ENCODE measurements at places on chromosomes 3 and 15. TPM values are rescaled to one million over a fixed set of nuclear protein-coding genes. Genes with fewer than 3 reads are reported as not detected.

DNA sequence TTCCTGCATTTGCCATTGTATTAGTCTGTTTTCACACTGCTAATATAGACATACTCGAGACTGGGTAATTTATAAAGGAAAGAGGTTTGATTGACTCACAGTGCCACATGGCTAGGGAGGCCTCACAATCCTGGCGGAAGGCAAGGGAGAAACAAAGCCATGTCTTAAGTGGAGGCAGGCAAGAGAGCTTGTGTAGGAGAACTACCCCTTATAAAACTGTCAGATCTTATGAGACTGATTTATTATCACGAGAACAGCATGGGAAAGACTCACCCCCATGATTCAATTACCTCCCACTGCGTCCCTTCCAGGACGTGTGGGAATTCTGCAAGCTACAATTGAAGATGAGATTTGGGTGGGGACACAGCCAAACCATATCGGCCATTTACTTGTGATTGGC lies 27.8 kb downstream of the YEATS2 start:
- no peak for DNase-seq

DNA sequence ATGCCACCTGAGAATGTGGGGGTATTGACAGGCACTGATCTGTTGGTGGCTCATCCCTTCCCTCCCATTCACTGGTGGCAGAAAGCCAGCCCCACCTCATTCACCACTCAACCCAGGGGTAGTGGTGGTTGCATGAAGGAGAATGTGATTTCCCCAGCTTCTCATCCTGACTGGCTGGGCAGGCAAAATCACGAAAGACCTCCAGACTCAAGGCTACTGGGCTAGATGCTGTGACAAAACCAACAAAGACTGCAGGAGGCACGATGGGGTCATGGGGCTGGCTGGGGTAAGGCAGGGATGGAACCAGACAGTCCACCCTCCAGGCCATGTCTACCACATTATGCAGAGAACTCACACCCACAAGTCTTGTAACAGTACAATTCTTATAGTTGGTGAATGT lies 33.9 kb downstream of the FSTL1 start:
- DNase-seq: no peak

DNA sequence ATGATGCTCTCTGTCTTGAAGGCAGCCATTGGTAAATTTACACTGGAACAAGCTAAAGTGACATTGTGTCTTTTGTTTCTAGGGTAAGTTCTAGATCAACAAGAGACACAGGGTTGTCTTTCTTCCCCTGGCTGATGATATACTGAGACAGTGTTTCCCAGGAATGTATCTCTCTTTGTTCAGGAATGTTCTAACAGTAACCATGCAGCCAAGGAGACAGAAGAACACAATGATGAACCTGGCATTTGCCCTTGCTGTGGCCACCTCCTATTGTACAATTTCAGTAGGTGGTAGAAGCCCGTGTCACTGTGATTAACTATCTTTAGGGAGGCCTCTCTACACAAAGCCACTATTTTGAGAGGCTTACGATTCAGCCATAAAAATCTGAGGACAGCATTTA lies 130.7 kb downstream of the LRTM1 start:
- no peak for DNase-seq

GRCh38 chr3:157746391-157746790 lies 243.2 kb upstream of the VEPH1 start:
- DNase-seq: no peak

DNA sequence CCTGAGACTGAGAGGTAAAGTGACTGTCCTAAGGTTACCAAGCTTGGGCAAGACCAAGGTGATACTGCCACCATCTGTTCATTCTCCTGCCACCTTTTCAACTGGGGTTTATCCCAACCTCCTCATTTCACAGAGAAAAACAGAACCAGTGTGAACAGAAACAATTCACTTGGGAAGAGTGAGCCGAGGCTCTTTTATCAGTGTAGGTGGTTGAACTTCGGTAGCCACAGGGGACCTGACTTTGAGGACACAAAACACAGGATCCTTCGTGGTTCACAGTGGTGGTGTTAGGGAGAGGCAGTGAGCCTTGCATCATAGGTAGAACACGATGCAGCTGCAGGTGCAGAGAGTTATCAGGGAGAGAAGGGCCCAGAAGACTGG lies 72.8 kb upstream of the ICE2 start:
- no peak for DNase-seq

GRCh38 chr3:38992117-38992760 lies 59.5 kb downstream of the SCN11A start:
- no peak for DNase-seq

DNA sequence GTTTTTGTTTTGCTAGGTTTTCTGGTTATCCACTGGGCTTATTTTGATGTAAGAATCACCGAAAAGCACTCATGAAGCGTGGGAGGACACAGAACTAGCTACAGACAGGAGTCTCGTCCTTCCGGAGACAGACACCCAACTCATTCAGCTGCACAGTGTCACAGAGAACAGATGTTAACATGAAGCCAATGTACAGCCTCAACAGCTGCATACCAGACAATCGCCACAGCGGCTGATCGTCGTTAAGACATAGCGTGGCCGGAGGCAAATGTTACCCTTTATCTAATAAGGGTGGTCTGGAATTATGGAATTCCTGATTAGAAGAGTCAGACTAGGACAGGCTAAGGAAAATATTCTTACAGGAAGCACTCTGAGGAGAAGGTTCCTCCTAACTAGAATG lies 1.1 kb upstream of the PYGO1 start:
- DNase-seq: no peak

DNA sequence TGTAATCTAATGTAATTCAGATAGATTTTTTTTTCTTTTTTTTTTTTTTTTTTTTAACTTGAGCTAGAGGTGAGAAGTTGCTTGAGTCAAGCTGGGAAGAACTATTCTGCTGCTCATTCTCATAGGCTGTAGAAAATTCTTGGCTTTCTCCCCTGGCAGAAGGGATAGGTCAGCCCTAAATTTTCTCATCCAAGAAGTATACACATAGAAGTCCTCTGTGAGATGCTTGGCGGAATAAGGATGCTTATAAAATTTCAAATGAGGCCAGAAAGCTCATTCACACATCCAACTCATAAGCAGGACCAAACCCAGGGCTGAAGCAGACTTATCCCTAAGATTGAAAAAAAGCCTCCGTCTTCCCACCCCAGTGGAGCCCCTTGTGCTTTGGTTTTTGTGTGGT lies 572.5 kb downstream of the SQOR start:
- no peak for DNase-seq

GRCh38 chr3:38843898-38844297 lies 27.9 kb upstream of the SCN10A start:
- DNase-seq: no peak

GRCh38 chr15:83581381-83581780 lies 72.5 kb upstream of the ADAMTSL3 start:
- no peak for DNase-seq

SNTN gene
- total RNA-seq: not detected

TUSC7 gene
- total RNA-seq: not detected

FEZF2 gene
- total RNA-seq: not detected

CYP1A2 gene
- total RNA-seq: not detected

Measured in transverse colon (tissue), 4 donors.